ENCODE measurements at places on chromosomes 1 and 21.

- H3K27me3 ChIP-seq: no peaks in the 10 kb centered on the region
These were observed 121.9 kb downstream of the LRRC40 start for GRCh38 chr1:70083519-70083918.

DNA sequence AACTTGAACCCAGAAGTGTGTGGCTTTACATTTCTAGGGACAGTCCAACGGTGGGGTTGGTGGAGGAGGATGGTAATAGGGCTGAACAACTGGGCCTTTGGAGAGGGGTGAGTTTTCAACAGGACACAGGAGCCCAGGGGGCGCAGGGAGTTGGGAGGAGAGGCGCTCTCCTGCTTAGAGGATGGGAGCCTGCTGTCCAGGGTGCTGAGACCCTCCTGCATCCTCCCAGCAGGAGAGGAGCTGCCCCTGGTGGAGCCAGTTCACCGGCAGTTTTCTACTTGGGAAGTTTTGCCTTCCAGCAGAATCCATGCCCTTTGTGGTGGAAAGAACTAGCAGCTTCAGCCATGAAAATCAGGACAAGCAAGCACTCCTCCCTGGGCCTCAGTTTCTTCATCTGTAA lies 8.6 kb downstream of the KCNC4 start:
- no peak for DNase-seq
- no peaks in the 10 kb centered on the region for H3K27me3 ChIP-seq
- no peaks in the 10 kb centered on the region for H3K36me3 ChIP-seq
- H3K27ac ChIP-seq: no peak overlapping the region
- no peak overlapping the region for H3K4me3 ChIP-seq

DNA sequence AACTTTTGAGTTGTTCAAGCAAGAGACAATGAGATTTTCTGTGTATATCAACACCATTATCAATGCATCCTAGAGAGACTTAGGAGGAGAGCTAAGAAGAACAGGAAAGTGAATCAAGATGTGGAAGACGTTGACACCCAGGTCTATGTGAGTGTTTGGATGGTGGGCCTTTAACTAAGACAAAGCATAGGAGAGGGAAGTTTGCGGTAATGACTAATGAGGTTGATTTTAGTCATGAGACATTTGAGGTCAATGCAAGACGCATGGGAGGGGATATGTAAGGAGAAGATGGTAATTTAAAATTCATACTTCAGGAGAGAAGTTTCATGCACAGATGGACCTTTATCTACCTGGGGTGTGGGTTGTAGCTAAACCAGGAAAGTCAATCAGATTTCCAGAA lies 269.6 kb downstream of the VAV3 start:
- no peak for DNase-seq
- H3K27me3 ChIP-seq: no peaks in the 10 kb centered on the region
- H3K36me3 ChIP-seq: no peaks in the 10 kb centered on the region
- no peak overlapping the region for H3K4me3 ChIP-seq

- no peak overlapping the region for H3K4me3 ChIP-seq
- no peak overlapping the region for H3K27ac ChIP-seq
- H3K36me3 ChIP-seq: no peaks in the 10 kb centered on the region
- peak; percentile 56 for DNase-seq
These were observed 28.4 kb downstream of the ACP6 start for GRCh38 chr1:147641695-147642592.

All from endothelial cell of umbilical vein (primary cell).